Endodermal cell (in vitro differentiated cells): ENCODE measurements at places on chromosomes 1 and 21. TPM values are rescaled to one million over a fixed set of nuclear protein-coding genes. Genes with fewer than 3 reads are reported as not detected.
A peak's percentile ranks its signal among the peaks of the same experiment; 100 is the strongest.

PTPRF gene
- 250 to 354 TPM (median 267 TPM) in 3 replicates for total RNA-seq

CACNA1E gene
- 3.9 to 5.8 TPM (median 4.2 TPM) in 3 replicates for total RNA-seq

DIO1 gene
- not detected in 3 replicates for total RNA-seq

DNA sequence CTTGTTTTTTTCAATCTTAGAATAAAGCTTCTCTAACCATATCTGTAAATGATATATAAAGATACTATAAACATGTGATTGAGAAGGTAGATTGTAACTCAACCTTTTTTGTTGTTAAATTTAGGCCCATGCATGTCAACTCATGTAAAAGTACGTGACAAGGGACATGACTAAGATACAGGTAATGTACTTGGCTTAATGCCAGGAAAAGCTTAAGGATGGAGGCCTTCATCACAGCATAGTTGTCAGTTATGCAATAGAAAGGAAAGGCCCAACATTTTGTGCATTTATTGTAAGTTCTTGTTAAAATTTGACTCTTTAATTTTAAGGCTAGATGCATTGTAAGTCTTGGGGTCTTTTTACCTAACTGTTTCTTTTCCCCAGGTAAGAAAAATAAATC, 305.1 kb downstream of the LTN1 start:
- no peaks in the 10 kb centered on the region for H3K27me3 ChIP-seq
- no peaks in the 10 kb centered on the region for H3K36me3 ChIP-seq
- H3K4me1 ChIP-seq: no peaks in the 10 kb centered on the region
- DNase-seq: no peak

- no peaks in the 10 kb centered on the region for H3K4me1 ChIP-seq
- H3K27ac ChIP-seq: no peak overlapping the region
- no peak for DNase-seq
- H3K36me3 ChIP-seq: no peaks in the 10 kb centered on the region
Measured at GRCh38 chr1:18580691-18581419, 49.8 kb upstream of the PAX7 start.

DNA sequence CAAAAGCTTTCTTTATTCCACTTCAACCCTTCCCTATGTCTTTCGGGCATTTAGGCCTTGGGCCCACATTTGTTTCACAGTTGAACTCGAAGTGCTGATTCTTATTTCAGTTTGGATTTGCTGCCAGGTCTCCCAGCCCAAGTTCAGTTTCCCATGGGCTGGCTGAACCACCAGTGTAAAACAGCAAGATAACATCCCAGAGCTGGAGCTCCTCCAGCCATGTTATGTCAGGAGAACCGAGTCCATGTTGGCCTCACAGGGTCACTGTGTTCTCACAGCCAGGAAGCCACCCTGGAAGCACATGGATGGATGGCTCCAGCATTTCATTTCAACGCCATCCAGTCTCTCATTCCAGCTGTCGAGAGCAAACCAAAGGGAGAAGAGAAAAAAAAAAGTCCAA, 45.2 kb upstream of the RXRG start:
- no peak overlapping the region for H3K4me3 ChIP-seq
- H3K27me3 ChIP-seq: peaks cover 8% of the 10 kb centered on the region
- H3K36me3 ChIP-seq: no peaks in the 10 kb centered on the region

- no peak overlapping the region for H3K27ac ChIP-seq
- H3K4me3 ChIP-seq: no peak overlapping the region
- no peak for DNase-seq
- no peaks in the 10 kb centered on the region for H3K4me1 ChIP-seq
- no peaks in the 10 kb centered on the region for H3K27me3 ChIP-seq
Measured at GRCh38 chr1:16321176-16321867, 31.0 kb downstream of the FBXO42 start.

- no peak overlapping the region for H3K27ac ChIP-seq
- no peak for DNase-seq
- H3K27me3 ChIP-seq: no peaks in the 10 kb centered on the region
Measured at GRCh38 chr1:211900441-211900840, 69.9 kb upstream of the LPGAT1 start.

- no peaks in the 10 kb centered on the region for H3K4me1 ChIP-seq
- no peaks in the 10 kb centered on the region for H3K27me3 ChIP-seq
- no peak for DNase-seq
- H3K27ac ChIP-seq: no peak overlapping the region
- peaks cover 21% of the 10 kb centered on the region for H3K36me3 ChIP-seq
Measured at GRCh38 chr1:117883616-117884015, 45.8 kb downstream of the GDAP2 start.

DNA sequence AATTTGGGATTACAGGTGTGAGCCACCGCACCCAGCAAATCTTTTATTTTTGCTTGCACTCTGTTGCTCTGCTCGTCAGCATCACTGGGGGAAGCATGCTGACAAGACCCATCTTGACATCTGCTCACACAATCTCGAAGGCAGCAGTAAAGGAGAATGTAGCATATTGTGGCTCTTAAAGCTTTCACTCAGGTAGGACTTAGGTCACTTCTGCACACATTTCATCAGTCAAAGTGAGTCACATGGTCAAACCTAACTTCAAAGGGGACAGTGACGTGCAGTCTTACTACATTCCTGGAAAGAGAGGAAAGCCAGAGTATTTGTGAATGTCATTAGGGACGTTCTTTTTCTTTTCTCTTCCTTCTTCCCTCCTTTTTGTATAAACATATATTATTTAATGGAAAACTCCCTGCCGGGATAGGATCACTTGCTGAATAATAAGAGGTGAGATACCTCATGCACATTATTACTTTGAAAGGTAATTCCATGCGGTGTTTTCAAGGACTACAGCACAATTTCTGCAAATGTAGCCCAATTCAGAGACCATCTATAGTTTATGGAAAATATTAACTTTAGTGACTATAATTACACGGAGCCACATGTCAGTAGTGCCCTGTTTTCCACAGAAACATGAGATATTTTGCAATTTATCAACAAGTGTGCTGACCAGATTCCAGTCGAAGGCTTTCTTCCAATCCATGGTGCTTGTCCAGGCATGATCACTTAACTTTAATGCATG, 19.3 kb upstream of the ACBD6 start:
- no peaks in the 10 kb centered on the region for H3K36me3 ChIP-seq
- DNase-seq: no peak
- H3K4me1 ChIP-seq: no peaks in the 10 kb centered on the region
- H3K27ac ChIP-seq: no peak overlapping the region
- H3K27me3 ChIP-seq: no peaks in the 10 kb centered on the region

DNA sequence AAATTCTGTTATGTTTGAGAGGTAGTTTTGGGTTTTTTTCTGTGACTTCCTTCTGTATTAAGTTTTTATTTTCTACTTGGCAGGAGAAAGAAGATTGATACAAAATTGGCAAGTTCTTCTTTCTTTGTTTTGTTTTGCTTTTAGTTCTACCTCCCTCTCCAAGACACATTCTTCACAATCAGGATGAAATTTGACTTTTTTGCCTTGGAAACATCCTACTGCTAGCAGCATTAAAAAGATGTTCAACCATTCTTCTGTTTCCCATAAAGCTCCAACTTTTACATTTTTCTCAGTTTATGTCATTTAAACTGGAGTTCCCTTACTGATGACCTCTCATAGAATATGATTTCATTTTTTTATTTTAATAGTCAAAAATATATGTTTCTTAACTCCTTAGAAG, 234.8 kb downstream of the NCAM2 start:
- no peak overlapping the region for H3K4me3 ChIP-seq
- no peak overlapping the region for H3K27ac ChIP-seq
- H3K36me3 ChIP-seq: no peaks in the 10 kb centered on the region
- H3K27me3 ChIP-seq: no peaks in the 10 kb centered on the region
- no peak for DNase-seq

- H3K4me1 ChIP-seq: no peaks in the 10 kb centered on the region
- H3K27ac ChIP-seq: no peak overlapping the region
- H3K4me3 ChIP-seq: no peak overlapping the region
- no peaks in the 10 kb centered on the region for H3K27me3 ChIP-seq
- no peak for DNase-seq
Measured at GRCh38 chr1:115182012-115182715, 92.9 kb upstream of the TSPAN2 start.

DNA sequence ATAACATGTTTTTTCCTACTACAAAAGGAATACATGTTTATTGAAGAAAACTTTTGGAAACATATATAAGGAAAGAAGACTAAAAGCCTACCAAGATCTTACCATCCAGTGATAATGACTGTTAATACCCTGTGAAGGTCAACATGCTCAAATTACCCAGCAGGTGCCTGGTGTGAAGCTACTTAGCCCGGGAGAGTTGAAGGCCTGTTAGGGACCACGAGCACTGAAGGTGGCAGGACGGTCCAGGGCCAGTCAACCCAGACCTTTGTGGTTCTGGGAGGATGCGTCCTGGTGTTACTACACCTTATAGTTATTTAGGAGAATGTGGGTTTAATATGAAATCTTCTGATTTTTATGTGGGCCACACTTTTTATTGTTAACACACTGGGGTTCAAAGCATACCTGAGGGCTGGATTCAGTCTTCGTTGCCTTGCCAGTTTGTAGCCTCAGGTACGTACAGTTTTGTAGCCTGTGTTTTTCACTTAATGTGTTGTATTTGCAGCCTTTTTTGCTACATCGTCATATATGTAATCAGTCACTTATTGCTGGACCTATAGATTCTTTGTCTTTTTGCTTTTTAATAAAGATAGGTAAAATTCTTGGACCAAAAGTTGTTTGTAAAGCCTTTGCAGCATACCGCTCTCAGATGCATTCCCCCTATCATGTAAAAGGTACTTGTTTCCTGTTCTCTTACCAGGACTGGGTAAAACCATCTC, 9.8 kb downstream of the ITSN1 start:
- no peaks in the 10 kb centered on the region for H3K36me3 ChIP-seq
- peaks cover 18% of the 10 kb centered on the region for H3K4me1 ChIP-seq
- DNase-seq: peak; percentile 81
- H3K4me3 ChIP-seq: no peak overlapping the region

GRCh38 chr1:21937372-21938121, 437 bp upstream of the HSPG2 start:
- H3K4me3 ChIP-seq: peak overlapping the region; percentile 62
- DNase-seq: peak; percentile 92
- H3K4me1 ChIP-seq: peaks cover 24% of the 10 kb centered on the region
- H3K27ac ChIP-seq: peak overlapping the region; percentile 76
- no peaks in the 10 kb centered on the region for H3K27me3 ChIP-seq

- H3K4me3 ChIP-seq: peak overlapping the region; percentile 15
- no peaks in the 10 kb centered on the region for H3K27me3 ChIP-seq
- no peak overlapping the region for H3K27ac ChIP-seq
- H3K36me3 ChIP-seq: no peaks in the 10 kb centered on the region
Measured at GRCh38 chr1:77395051-77395450, 113.2 kb downstream of the AK5 start.

GRCh38 chr1:46510341-46510997, 20.8 kb downstream of the DMBX1 start:
- H3K27me3 ChIP-seq: peaks cover 23% of the 10 kb centered on the region
- H3K4me1 ChIP-seq: no peaks in the 10 kb centered on the region
- peak; percentile 29 for DNase-seq
- no peak overlapping the region for H3K4me3 ChIP-seq
- H3K27ac ChIP-seq: no peak overlapping the region
- no peaks in the 10 kb centered on the region for H3K36me3 ChIP-seq

GRCh38 chr1:227156520-227156919, 161.8 kb downstream of the CDC42BPA start:
- no peak overlapping the region for H3K27ac ChIP-seq
- no peak for DNase-seq
- H3K4me1 ChIP-seq: no peaks in the 10 kb centered on the region
- H3K4me3 ChIP-seq: no peak overlapping the region
- no peaks in the 10 kb centered on the region for H3K27me3 ChIP-seq
- H3K36me3 ChIP-seq: no peaks in the 10 kb centered on the region

DNA sequence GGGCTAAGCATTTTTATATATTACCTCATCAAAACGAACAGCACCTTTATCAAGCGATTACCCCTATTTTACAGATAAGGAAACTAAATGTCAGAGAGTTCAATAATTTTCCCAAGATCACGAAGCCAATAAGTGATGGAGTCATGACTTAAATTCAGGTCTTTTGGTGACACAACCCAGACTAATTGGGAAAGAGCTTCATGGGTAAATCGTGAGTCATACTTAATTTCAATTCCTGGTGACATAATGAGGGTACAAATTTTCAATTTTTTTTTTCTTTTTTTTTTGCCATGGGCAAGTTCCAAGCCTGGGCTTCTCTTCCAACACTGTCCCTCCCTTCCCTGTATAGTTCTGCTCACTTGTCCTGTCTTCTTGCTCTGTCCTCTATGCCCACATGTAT, 30.1 kb upstream of the IL10 start:
- no peak overlapping the region for H3K4me3 ChIP-seq
- DNase-seq: no peak
- H3K4me1 ChIP-seq: no peaks in the 10 kb centered on the region
- H3K36me3 ChIP-seq: no peaks in the 10 kb centered on the region
- H3K27ac ChIP-seq: no peak overlapping the region
